Stimulated activated CD8-positive, alpha-beta memory T cell treated with anti-CD3 and anti-CD28 coated beads, Interleukin-4, amount 100 ng/mL, for 24 hours (primary cell): ENCODE measurements at places on chromosomes 4 and X.

DNA sequence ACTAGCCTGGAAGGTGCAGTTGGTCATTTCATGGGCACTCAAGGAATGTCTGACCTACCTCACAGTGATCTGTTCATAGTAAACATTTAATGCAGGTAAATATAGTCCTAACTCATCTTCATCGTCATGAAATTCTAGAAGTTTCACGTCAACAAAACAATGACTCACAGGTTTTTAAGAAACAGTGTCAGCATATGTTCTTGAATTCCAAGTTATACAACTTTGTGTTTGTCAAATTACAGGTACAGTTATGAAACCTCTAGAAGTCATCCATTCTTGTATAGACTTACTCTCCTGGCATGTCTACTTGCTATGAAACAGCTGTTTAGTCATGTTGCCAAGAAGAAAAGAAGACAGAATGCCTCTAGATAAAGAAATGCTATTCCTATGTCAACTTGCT, 46.6 kb downstream of the AFM start:
- no peak for DNase-seq

- DNase-seq, result no peak
Observed at GRCh38 chr4:182862921-182863320, 54.3 kb downstream of the DCTD start.

DNA sequence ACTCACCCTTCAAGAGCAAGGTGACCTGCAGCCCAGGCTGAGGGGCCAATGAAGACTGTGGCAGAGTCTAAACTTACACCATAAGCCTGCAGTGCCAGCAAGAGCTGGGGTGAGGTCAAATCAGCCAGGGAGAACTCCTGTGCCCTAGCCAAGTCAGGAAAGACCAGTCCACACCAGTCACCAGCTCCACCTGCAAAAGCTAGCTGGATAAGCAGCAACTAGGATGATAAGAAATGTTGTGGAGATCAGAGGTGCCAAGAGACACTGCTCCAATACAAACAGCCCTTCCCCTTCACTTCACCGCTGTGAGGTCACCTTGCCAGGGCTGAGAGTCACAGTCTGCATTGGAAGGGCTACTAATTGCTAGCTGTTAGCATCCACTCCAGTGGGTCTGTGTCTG, 31.3 kb downstream of the NIPAL1 start:
- no peak for DNase-seq

GRCh38 chr4:166003811-166004210, 130.8 kb downstream of the TLL1 start:
- DNase-seq, result no peak

GRCh38 chrX:56000729-56001128, 231.4 kb upstream of the KLF8 start:
- no peak for DNase-seq

- no peak for DNase-seq
Observed at GRCh38 chr4:5890063-5890727, 2.7 kb downstream of the CRMP1 start.

GRCh38 chr4:75030649-75031235, 97.8 kb downstream of the PARM1 start:
- DNase-seq, result no peak

- DNase-seq, result no peak
Observed at GRCh38 chrX:39580043-39580442, 517.7 kb downstream of the BCOR start.

GRCh38 chrX:97705936-97706335, 822.2 kb downstream of the RPA4 start:
- DNase-seq, result no peak

DNA sequence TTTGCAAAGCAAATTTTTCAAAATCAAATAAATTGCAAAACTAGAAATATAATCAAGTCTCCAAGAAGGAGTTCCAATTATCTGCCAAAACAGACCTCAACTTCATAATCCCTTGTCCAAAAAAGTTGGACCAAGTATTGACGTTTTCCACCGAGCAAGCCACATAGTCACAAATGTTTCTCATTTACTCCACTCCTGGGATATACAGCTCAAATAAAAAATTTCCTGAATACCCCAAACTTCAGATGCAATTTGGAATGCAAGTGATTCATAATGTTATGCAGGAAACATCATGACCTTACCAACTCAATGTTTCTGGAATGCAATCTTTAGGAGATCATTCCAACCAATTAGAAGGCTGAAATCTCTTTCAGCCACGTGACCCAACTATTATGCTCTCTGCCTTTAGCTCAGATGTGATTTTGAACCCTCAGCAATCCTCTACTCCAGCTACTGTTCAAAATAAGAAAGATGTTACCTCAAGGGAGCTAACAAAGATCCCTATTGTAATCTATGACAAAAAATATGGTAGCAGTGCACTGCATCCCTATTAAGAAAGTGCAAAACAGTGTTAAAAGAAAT, 72.4 kb downstream of the PRDM5 start:
- DNase-seq, result no peak

DNA sequence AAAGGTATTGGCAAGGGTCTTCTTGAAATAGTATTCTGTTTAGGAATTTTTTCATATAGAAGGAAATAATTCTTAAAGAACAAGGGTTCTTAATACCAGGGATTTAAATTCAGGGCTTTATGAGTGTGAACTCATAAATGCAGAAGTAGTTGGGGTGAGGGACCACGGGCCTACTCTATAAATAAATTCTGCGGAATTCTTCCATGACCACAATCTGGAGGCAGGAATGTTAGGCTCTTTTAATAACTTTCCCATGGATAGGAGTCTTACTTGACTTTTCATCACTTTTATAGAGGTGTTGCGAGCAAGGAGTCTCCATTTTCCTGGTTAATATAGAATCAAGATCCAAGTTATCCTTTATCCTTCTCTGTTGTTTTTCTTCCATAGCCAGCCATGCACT, 76.7 kb upstream of the SLC4A4 start:
- no peak for DNase-seq

DNA sequence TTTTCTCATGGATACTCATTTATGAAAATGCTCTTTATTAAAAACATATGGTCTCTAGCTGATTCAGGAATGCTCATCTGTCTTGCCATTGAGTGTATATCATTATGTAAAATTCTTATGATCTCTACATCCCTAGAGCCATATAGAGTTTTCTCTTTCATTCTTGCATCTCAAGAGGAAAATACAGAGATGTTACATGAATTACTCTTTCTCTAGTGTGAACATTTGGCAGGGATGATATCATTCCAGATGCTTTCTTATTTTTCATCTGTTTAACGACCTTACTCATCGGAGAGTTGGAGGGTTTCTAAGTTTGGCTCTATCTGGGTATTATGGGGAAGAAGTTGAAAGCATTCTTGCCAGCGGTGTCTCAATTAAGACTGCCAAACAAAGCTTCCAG, 202.9 kb upstream of the SLC7A11 start:
- no peak for DNase-seq

DNA sequence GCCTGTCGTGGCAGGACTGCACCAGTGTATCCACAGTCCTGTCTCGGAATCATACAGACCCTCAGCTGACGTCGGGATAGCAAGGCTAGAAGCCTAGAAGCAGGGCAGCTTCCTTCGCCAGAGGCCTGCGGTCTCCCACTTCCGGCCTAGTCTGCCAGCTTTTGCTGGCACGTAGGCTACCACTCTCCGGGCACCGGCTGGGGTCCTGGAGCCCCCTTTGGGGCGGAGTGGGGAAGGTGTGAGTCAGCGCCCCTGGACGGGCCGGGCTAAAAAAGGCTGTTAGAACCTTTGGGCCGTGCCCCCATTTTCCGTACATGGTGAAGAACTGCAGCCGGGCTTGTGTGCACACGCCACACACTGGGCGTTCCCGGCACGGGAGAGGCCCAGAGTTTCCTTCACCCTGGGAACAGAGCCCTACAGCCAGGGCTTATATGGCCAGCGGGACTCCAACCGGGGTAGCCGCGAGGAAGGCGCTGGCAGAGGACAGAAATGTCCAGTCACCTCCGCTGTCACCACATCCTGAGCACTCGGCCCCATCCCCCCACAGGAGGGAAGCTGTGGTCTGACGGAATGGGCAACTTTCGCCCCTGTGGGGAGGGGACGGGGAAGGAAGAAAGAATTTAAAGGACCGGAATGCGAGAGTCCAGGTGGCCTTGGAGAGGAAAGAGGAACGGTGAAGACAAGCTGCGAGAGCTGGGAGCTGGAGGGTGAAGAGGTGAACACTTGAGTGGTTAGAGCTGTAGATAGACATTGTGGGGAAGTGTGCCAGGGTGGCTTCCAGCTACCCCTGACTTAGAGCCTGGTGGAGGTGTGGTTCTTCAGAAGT, 4.6 kb downstream of the MAGIX start:
- DNase-seq, result peak; percentile 58

DNA sequence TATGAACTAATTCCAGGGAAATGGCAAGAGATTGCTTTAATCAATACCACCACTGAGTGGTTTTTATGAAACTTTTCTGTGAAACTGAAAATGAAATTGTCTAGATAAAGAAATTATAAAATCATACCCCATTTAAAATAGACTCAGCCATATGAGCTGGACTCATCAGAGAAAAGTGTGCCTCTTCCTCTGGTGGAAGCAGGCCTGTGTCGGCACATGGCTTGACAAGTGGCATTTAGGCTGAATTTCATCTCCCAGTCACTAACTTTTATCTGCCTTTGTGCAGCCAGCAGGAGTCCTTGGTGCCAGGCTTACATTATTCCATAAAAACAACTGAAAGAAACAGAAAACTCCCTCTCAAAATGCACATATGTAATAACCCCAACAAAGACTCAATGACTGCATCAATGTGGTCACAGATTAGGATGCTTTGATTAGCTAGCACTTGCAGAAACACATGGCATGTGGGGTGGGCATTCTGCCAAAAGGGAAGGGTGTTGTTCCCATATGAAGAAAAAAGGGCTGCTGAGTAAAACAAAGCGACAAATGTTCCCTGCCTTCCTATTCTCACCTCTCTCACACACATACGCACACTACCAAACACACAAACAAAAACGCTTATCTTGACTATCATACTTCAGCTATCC, 232.3 kb downstream of the PABPC4L start:
- DNase-seq, result no peak

- DNase-seq, result no peak
Observed at GRCh38 chr4:175435381-175435783, 376.7 kb downstream of the GPM6A start.

- DNase-seq, result no peak
Observed at GRCh38 chr4:31918891-31919290, 1198.7 kb downstream of the PCDH7 start.

DNA sequence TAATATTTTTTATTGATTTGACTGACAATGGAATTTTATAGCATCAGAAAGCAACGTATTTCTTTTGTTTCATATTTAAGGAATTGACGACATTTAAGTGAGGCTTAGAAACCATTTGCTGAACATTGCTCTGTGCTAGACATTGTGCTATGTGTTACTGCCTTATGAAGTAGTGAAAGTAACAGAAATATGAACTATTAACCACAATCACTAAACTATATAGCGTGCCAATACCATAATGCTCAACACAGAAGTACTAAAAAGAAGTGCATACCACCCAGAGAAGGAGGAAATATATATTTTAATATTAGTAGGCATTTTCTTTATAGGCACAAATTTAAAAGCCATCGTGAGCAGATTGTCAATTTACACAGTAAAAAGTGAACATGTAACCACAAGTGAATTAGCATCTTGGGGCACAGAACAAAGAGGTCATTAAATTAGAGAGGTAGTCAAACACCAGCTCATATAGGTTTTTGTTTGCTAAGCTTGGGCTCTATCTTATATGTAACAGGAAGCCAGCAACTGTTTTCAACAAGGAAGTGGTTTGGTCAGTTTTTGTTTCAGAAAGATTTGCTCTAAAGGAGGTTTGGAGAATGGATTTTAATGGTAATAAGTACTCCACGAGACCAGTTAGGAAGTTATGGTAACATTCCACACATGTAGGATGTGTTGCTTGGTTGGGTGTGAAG, 270.7 kb downstream of the GRXCR1 start:
- DNase-seq, result no peak

- no peak for DNase-seq
Observed at GRCh38 chrX:37958525-37959211, 47.7 kb upstream of the SYTL5 start.

DNA sequence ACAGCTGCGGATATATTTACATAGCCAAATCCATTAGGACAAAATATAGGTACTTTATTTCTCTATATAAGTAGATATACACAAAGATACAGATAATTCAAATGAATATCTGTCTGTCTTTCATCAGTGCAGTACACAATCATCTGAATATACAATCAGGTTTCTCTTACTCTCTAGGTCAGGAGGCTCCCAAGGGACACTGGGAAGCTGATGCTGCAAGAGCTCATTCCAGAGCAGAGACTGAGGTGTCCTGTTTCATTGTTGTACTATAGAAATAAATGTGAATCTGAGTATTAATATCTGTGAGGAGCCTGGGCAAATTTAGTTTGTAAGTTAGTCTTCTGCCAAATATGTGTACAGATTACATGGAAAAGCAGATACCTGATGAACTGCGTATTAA, 4.2 kb downstream of the TLL1 start:
- no peak for DNase-seq

DNA sequence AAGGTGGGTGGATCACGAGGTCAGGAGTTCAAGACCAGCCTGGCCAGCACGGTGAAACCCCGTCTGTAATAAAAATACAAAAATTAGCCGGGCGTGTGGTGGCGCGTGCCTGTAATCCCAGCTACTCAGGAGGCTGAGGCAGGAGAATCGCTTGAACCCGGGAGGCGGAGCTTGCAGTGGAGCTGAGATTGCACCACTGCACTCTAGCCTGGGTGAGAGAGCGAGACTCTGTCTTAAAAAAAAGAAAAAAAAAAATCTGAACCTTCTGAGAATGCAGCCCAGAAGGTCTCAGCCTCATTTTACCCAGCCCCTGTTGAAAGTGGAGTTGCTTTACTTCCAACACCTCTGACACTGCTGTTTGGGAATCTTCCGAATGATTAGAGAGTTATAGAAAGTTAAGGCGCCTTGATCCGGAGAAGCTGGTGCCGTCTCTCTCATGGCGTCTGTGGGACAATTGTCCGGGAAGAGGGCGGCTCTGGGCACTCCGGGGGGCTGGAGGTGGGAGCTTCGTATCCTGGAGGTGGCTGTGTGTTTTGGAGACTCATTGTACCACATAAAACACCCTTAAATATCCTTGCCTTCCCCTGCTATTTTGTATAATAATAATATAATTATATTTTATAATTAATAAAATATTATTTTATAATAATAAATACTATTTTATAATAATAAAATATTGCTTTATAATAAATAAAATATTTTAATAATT, 92.7 kb upstream of the PPP2R3B start:
- no peak for DNase-seq

GRCh38 chr4:6674500-6675149, 19.1 kb upstream of the S100P start:
- peak; percentile 31 for DNase-seq

DNA sequence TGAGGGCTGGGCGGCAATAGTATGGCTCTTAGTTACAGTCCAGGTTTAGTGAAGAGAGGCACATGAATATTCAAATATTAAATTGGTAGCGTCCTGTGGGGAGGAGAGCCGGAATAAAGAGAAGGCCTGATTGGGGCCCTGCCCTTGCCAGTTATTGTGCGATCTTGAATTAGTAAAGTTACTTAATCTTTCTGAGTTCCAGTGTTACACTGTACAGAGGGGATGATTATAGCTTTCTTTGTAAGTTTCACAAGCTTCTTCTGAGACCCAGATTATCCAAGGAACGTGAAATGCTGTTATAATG, 1.2 kb downstream of the METAP1 start:
- DNase-seq, result no peak

GRCh38 chr4:173913496-173913895, 370.0 kb downstream of the FBXO8 start:
- DNase-seq, result no peak
